ENCODE measurements at places on chromosomes 3 and 15.

DNA sequence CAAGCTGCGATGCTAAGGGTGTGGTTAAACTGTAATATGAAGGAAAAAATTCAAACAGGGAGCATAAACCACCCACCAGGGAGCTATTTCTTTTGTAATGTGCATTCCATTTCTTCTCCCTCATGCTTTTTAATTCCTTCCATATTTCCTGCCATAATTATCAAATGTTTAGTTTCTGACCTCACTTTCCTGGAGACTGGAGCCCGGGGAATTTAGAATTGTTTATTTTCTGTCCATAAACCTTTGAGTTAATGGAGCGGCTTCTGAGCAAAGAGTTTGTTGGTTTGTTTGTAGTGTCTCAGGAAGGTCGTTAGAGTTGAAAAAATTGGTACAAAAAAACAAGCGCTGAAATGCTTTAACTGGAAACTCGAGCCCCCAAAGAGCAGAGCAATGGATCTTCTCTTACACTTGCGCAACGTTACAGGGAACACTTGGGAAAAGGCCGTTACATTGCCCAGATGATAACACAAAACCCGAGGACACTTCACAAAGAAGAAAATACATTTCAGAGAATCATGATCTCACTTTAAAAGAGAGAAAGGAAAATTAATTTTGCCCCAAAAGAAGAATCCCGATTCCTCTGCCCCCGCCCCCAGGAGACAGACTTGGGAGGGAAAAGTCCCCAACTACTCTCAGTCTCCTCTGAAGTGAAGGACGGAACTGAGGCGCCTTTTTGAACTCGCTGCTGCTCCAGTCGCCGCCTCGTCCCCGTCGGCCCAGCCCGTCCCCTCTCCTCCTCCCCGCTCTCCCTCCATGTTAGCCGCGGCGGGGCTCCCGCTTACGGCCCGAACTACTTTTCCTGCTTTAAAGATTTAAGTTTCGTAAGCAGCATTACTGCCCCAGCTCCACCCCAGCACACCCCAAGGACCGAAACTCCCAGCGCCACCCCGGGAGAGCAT lies 842 bp downstream of the FSTL1 start:
- no peak for DNase-seq

GRCh38 chr15:70437089-70437488 lies 326.3 kb downstream of the UACA start:
- no peak for DNase-seq

GRCh38 chr15:87570206-87570605 lies 686.3 kb downstream of the NTRK3 start:
- DNase-seq, result no peak

- DNase-seq, result no peak
Observed at GRCh38 chr3:119748991-119749390, 32.9 kb upstream of the NR1I2 start.

- no peak for DNase-seq
Observed at GRCh38 chr3:132461544-132461943, 44.2 kb downstream of the DNAJC13 start.

DNA sequence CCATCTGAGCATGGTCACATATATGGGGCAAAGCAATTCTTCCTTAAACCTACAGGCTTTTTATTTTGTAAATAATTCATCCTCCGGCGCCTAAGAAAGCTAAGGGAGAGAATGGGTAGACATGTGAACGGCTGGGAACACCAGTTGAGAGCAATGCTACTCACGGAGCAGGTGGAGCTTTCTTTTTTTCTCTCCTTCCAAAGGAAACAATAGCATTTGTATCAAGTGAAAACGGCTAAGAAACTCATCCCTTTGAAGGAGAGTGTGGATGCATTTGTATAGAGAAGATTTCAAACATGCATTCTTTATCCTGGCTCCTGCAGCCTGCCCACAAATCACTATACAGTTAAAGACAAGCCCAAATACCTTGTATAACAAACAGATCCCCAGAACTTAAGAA lies 637.8 kb downstream of the MAGI1 start:
- peak; percentile 33 for DNase-seq

GRCh38 chr15:66714543-66714981 lies 12.5 kb downstream of the SMAD6 start:
- DNase-seq, result no peak

GRCh38 chr15:90814191-90814821 lies 54.1 kb upstream of the FURIN start:
- peak; percentile 52 for DNase-seq

DNA sequence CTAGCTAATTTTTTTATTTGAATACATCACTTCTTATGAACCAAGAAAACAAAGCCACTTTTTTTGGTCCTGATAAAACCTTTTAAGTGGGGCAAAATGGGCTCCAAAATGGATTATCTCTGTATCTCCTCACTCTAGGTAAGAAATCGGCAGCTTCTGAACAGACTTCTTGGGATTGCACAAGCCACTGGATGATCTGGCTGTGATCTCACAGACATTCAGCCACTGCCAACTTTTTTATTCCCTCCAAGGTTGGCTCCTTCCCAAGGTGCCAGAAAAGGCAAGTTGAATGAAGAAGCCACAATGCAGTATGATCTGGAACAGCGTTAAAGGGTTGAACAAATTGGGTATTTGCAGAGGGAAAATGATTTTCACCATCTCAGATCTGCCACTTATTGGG lies 73.2 kb downstream of the PRICKLE2 start:
- DNase-seq, result no peak

- no peak for DNase-seq
Observed at GRCh38 chr3:89227218-89227617, 119.8 kb downstream of the EPHA3 start.

DNA sequence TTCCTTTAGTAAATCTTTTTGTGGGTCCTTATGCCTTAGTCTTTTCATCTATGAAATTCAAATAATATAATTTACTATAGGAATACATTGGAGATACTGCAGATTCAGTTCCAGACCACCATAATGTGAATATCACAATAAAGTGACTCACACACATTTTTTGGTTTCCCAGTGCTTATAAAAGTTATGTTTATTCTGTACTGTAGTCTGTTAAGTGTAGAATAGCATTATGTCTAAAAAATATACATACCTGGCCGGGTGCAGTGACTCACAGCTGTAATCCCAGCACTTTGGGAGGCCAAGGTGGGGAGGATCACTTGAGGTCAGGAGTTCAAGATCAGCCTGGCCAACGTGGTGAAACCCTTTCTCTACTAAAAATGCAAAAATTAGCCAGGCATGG lies 53.9 kb upstream of the PAQR5 start:
- DNase-seq, result no peak

GRCh38 chr3:78459796-78460195 lies 1308.0 kb downstream of the ROBO1 start:
- peak; percentile 36 for DNase-seq

DNA sequence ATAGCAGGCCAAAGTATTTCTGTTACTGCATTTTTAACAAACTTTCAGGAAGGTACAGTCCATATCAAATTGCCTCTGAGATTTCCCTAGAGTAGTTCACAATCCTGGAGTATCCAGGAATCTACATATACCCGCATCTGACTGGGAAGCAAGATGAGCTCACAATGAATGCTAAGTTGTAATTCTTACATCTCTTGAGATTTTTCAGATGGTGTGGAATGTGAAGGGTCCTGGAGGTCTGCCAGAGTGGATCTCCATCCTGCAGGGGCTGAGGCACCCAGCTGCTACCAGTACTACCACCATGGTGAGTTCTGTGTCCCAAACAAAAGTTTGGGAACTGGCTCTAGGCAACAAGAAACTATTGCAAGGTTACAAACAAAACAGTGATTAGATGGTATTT lies 156.7 kb upstream of the CCDC54 start:
- DNase-seq, result no peak

DNA sequence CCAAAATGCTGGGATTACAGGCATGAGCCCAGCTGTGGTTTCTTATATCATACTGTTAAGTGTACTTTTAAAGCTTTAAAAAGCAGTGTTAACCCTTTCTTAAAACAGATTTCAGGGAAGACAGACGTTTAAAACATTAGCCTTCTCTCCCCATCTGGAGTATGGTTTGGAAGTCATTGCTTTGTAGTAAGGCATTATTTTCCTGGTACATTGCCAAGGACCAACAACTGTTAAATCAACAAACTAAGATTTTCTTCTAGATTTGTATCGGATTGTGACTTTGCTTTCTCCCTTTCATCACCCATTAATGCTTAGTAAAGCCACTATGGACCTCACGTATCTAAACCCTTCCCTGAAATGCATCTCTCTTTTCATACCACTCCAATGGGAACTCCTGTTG lies 50.5 kb downstream of the UBE2E1 start:
- no peak for DNase-seq

DNA sequence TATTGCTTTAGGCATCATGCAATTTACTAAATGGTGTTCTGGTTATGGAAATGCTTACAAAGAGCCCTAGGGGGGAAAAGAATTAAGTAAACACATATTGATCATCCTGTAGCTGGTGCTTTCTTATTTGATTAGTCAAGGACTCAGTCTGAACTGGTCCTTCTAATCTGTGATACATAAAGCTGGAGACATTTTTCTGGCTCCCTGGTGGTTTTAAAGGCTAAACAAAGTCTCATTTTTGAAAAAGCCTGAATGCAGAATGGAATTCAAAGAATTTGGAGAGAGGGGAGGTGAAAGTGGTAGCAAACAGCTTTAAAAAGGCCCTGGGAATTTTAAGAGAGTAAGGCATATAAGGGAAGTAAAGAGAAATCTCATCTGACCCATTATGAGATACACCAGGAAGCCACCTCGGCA lies 149.7 kb downstream of the RBMS3 start:
- no peak for DNase-seq

DNA sequence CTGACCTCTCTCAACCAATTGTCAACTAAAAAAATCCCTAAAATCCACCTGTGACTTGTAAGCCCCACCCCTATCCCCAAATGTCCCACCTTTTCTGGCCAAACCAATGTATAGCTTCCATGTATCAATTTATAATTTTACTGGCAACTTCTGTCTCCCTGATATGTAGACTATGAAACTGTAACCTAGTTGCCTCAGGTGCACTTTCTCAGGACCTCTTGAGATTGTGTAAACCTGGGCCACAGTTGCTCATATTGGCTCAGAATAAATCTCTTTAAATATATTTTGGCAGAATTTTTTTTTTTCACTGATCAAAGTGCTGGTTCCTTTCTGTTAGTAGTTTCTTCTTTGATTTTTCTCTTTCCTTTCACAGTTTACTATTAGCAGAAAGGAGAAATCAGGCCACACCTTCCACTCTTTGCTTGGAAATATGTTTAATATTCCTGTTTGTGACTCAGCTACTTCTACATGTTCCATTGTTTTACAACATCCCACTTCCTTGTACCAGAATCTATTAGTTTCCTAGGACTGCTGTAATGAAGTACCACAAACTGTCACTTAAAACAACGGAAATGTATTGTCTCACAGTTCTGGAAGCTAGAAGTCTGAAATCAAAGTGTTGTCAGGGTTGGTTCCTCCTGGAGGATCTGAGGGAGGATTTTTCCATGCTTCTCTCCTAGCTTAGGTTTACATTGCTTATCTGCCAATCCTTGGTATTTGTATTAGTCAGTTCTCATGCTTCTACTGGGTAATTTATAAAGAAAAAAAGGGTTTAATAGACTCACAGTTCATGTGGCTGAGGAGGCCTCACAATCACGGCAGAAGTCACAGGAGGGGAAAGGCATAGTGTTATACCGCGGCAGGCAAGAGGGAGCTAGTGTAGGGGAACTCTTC lies 801.2 kb upstream of the ARPP21 start:
- no peak for DNase-seq

DNA sequence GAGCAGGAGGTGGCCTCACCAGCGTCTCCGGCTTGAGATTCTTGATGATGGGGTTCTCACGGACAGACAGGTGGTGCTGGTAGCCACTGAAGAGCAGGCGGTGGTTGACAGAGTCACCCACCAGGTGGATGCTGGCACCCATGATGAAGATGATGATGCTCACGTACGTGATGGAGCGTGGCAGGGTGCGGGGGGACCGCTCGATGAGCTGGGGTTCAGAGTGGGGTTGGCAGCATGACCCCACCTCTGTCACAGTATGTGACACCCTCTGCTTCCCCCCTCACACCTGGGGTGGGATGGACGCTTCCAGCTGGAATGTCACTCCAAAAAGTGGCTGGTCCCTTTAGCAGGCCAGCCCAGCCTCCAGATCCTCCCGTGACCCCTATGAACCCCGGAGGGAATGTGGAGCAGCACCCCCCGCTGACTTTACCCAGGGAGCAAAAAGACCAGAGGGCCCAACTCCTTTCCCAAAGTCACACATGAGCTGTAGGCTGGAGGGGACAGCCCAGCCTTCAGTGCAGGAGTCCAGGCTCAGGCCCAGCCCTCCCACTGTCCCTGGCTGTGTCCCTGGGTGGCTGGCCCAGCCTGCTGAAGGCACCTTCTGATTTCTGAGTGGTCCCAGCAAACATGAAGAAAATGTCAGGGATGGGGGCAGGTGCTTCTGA lies 6.7 kb upstream of the CALML4 start:
- no peak for DNase-seq

GRCh38 chr15:88397506-88397905 lies 69.7 kb downstream of the MRPL46 start:
- DNase-seq, result no peak

GRCh38 chr3:101809178-101810021 lies 30.4 kb downstream of the NXPE3 start:
- no peak for DNase-seq

- DNase-seq, result no peak
Observed at GRCh38 chr3:42063888-42064287, 27.3 kb upstream of the TRAK1 start.

GRCh38 chr15:84960391-84961113 lies 21.1 kb upstream of the PDE8A start:
- no peak for DNase-seq

GRCh38 chr3:187661267-187661666 lies 8.9 kb downstream of the SST start:
- no peak for DNase-seq

GRCh38 chr3:119592861-119593260 lies 4.8 kb upstream of the PLA1A start:
- DNase-seq, result no peak

DNA sequence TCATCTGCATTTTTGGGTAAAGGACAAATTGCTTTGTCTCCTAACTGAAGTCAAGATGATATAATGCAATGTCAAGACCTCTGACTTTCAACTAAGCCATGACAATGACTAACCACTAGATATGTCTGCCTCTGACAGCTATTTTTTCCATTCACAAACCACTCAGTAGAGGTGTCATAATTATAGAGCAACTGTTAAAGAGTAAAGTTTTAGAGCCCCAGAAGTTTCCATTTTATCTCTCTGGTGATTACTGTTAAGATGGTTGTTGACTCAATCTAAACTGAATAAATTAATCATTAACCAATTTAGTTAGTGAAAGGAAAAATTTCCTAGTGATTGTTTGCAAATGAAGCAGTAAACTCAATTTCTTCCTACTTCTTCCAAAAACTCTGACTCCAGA lies 779.9 kb downstream of the GRM7 start:
- DNase-seq, result no peak

DNA sequence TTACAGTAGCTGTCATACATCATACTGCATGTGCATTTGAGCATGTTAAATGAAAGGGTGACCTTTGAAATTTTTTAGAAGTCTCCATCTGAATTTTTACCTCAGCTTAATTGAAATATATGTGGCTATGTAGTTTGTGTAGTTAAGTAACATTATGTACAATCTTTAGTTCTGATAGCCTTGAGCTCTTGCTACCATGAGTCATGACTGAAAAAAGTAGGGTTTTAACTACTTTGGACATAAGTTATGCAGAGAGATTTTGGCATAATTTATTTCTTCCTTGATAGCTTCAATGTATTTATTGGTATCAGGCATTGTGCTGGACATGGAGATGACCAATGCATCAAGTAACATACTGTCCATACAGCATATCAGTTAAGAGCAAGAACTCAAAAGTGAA lies 376.5 kb upstream of the ZNF717 start:
- no peak for DNase-seq

GRCh38 chr3:127306361-127307111 lies 18.7 kb upstream of the PRR20G start:
- no peak for DNase-seq

Data from spinal cord (tissue), 10 donors.